ENCODE measurements at places on chromosomes 3 and 15.

- no peak for DNase-seq
These were observed 17.6 kb downstream of the C15orf62 start for GRCh38 chr15:40787344-40787841.

DNA sequence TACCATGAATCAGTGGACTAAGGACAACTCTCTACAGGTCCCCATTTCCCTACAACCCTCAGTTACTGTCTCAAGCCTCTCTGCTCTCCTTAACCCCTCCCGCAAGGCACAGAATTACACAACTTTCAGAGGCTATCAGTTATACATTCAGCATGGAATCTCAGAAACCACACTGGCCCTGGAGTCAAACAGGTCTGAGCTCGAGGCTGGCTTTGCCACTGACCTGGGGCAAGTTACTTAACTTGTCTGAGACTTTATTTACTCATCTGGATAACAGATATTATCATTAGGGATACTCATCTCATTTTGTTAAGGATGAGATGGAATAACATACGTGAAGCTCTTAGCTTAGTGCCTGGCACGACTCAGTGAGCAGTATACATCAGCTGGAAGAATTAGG lies 95.2 kb downstream of the WDR76 start:
- DNase-seq = no peak

DNA sequence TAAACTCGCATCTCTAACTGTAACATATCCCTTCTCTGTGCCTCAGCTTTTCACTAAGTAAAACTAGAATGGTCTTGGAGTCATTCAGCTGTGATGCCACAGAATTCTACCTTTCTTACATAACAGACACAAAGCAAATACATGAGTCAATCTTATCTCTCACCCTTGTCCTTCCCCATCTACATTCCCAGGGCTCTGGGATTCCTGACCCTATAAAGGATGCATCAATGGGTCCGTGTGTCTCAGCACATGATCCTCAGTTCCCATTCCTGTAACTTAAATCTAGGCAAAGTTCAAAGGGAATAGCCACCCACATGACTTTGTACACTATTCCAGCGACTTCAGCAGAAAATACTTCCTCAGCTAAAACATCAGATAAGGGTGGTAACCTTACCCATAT lies 11.8 kb upstream of the ARL8B start:
- no peak for DNase-seq

- no peak for DNase-seq
These were observed 346.2 kb upstream of the CBLB start for GRCh38 chr3:106215047-106215446.

GRCh38 chr3:169327546-169328356 lies 335.8 kb downstream of the MECOM start:
- DNase-seq = no peak

- no peak for DNase-seq
These were observed 39.5 kb upstream of the MGA start for GRCh38 chr15:41620536-41621199.

DNA sequence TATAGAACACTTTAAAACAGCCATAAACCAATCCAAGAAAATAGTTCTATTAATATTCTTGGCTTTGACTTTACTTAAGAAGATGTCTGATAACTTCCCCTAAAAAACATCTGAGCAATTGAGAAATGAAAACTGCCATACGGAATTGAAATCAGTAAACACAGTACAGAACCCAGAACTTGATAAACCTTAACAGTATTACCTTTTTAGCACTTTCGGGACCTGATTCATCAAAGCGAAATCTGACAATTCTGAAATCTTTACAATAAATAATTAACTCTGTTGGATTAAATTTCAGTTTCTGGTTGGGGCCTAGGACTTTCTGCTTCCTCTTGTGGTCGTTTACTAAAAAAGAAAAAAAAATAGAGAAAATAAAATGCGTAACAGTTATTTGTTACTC lies 17.3 kb downstream of the MTMR10 start:
- DNase-seq = no peak

- no peak for DNase-seq
These were observed 55.7 kb downstream of the OXNAD1 start for GRCh38 chr3:16320711-16321110.

DNA sequence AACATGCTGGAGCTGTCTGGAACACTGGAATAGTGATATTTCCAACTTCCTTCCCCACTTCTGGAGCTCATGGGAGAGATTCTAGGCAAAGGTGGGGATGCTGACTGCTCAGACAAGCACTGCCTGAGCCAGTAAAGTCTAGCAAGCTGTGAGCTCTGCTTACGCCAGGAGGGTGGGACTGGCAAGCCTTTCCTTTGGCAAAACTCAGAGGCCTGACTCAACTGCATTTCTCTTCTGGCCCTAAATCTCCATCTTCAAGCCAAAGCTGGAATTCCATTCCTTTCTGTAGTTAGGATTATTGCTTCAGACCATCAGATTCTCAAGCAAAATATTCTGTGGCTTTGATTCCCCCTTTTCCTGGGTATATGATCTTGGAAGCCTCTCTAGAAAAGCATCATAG lies 20.3 kb upstream of the EPB42 start:
- no peak for DNase-seq

- no peak for DNase-seq
These were observed 58.5 kb downstream of the DCUN1D1 start for GRCh38 chr3:182921665-182922355.

DNA sequence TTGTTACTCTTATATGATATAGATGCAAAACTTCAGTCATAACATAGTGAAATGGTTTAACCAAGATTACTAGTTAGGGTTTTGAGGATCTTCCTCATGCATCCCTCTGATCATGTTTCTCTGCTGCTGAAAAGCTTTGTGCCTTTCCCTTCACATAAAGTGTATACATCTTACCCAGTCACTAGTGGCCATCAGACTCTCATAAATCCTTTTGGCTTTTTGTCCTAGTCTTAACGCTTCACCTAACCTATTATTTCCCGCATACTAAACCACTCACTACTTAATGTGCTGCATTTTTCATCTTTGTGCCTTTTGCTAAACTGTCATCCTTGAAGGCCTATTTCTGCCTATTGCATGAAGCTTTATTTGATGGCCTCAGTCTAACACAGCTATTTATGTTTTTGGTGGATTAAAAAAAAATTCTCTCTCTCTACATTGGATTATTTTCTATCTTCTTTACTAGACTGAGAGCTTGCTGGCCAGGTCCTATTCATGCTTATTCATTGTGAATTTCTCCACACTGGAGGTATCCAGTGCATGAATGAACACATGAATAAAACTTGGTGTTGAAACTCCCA lies 717.6 kb upstream of the GOLIM4 start:
- no peak for DNase-seq

- no peak for DNase-seq
These were observed 44.7 kb upstream of the LIPC start for GRCh38 chr15:58387130-58387529.

DNA sequence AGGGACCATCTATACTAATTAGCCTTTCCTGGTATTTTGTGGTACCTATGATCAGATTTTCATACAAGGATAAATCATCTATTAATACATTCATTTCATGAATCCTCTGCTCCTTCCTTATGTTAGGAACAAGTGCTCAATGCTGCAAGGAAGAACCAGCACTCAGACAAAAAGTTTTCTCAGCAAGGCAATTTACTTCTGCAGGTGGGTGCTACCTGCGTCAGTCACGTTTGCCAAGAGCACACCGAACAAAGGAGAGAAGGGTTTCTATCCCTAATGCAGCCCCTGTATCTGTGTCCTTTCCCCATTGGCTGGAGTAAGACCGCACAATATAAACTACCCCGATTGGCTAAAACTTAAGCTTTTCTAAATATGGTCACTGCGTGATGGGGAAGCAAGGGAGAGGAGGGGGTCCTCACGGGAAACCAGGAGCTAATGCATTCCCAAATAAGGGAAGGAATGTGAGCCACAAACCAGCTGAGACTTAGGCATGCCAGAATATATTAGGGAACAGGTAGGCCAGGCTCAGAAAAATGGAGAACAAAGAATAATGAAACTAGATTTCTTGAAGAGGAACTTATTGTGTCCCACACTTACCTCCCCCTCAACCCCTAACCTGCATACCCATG lies 76.5 kb downstream of the AQR start:
- DNase-seq = no peak

DNA sequence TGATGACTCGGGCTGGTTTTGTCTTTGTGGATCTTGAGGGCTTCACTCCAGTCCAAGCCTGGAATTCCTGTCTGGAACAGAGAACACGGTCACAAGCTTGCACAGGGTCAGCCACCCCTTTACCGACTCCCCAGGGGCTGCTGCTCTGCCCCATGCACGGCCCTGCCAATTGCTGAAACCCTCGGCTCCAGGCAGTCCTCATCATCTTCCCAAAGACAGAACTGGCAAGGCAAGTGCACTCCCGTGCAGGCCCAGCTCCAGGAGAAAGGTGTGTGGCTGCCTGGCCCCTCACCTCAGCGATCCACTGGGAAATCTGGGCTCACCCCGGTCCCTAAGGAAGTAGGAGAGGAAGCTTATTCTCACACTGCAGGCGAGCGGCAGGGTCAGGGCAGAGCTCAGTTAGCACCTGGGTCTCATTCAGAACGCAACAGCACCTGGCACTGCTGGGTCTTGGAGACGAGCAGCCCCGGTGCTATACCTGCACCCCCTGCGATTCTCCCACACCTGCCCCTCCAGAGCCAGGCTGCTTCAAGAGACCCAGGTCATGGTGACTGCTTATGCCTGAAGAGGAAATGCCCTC lies 7.2 kb downstream of the MAP6D1 start:
- no peak for DNase-seq

DNA sequence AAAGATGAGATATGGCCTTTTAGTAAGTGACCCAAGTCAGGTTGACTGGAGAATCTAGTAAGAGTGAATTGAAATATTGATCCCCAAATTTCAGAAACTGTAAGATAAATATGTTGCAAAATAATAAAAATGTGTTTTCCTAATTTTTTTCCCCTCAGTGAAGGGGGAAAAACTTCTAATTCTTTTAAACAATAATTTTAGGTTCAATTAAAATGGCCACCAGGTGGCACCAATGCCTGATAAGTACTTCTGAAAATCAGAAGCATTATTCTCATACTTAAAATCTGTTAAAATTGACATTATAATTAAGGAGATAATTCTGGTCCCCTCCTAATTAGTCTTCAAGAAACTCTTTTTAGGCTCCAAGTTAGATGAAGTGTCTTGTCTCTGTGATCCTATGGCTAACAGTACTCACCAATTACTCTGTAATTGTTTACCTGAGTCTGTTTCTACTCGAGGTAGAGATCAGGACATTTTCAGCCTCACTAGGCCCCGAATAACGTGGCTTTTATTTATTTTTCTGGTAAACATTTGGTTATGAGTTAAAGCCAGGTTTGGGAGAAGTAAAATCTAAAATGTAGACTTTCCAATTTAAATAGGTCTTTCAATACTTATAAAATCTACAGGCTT lies 52.6 kb downstream of the NMD3 start:
- no peak for DNase-seq

DNA sequence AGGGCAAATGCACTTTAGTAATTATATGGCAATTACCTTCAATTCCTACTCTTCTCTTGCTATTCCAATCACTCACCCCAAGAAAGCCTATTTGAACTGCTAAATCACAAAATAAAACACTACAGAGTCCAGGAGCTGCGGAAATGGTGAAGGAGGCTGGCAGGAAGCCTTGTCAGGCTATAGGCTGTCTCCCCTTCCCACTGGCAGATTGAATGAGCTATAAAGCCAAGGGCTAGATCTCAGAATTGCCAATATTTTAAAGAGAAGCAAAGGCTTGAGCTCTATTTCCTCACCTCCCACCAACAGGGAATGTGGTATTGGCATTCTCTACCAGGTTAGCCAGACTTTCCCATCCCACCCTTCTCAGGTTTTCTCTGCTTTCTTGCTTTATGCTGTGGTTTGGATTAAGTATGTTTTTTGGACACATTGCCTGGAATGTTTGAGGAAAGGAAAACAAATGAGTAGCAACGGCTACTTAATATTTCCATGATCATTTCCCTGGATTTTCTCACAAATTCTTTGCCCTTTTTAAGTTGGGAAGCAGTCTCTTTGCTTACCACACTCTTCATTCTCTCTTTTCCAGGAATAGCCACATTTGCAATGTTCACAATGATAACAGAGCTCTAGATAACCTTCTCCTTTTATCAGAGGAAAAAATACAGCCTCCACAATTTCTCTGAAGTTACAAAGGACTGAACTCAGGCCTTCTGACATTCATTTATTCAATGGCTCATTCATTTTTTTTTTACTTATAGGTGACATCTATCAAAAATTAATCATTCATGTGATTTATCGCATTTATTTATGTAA lies 1125.4 kb downstream of the ROBO1 start:
- DNase-seq = no peak

DNA sequence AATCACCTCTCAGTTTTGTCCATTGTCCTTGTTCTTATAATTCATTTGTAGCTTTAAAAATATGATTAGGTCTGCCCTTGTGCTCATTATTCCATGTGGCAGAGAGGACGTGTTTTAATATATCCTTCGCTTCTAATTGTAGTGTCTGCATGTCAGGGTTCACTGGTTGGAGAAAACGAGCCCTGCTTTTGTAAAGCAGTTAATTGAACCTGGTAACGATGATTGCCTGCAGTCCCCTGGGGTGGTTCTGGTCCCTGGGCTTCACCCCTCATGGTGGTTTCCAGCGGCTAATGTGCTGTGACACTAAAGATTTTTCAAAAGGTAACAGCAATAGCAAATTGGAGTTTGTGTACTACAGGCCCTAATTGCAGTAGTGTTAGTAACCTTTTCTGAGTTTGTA lies 299.6 kb downstream of the CACNA2D3 start:
- no peak for DNase-seq

GRCh38 chr15:100056411-100057072 lies 285.2 kb downstream of the ADAMTS17 start:
- no peak for DNase-seq

GRCh38 chr3:52773361-52774065 lies 2.8 kb upstream of the NEK4 start:
- DNase-seq = no peak

- no peak for DNase-seq
These were observed 48.1 kb downstream of the SH3BP5 start for GRCh38 chr3:15284121-15284889.

DNA sequence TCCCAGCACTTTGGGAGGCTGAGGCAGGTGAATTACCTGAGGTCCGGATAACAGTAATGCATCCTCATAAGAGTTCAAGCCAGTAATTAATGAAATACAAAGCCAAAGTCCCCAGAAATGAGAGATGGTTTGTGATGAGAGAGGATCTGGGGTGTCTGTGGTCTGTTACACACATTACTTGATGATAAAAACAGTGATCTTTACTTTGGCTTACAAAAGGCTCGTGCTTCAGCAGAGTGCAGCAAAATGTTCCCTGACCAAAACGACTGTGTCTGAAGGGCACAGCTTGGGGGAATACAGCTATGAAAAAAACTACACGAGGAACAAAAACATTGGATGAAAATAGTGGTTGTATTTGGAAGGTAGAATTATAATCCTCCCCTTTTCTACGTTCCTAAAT lies 40.9 kb downstream of the CRTC3 start:
- no peak for DNase-seq

- no peak for DNase-seq
These were observed 400.9 kb downstream of the PLOD2 start for GRCh38 chr3:145760036-145760435.

Measured in progenitor cell of endocrine pancreas (in vitro differentiated cells).